Fibroblast of skin of right quadriceps (primary cell): ENCODE measurements at places on chromosomes 3 and 15.

GRCh38 chr3:128882719-128883118 is 3.3 kb downstream of the ACAD9 start:
- DNase-seq, result no peak

DNA sequence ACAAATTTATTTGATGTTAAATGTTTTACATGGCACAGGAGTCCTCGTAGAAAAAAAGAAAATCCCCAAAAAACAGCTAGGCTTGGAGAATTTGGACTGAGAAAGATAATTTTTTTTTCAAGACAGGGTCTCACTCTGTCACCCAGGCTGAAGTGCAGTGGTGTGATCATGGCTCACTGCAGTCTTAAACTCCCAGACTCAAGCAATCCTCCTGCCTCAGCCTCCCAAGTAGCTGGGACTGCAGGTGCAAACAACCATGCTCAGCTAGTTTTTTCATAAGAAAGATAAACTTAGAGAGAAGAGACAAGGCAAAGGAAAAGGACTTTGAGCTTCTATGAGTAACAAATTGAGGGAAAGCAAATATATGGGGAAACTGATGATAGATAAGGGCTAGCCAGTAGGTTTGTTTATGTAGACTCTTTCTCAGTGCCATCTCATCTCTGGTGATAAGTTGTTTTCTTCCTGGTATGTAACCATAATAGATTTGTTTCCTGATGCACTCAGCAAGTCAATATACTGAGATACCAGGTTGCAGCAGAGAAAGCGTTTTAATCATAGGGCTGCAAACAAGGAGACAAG is 13.1 kb upstream of the TRMT10C start:
- no peak for DNase-seq

DNA sequence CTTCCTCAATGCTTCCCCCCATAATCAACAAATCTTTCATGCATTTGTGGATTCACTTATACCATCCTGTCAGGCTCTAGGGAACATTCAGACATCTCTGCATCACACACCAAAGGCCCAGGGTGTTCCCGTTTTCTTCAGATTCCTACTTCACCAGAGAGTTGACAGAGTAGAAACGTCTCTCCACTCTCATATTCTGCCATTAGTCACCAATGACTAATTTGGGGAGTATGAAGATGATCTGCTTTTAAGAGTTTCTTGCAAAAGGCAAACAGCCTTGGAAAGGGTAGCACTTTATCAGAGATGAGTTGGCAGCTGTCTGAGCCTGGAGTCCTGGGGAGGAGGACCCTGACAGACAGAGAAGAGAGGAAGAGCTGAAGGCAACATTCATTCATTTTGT is 55.8 kb upstream of the DGKG start:
- peak; percentile 94 for DNase-seq

DNA sequence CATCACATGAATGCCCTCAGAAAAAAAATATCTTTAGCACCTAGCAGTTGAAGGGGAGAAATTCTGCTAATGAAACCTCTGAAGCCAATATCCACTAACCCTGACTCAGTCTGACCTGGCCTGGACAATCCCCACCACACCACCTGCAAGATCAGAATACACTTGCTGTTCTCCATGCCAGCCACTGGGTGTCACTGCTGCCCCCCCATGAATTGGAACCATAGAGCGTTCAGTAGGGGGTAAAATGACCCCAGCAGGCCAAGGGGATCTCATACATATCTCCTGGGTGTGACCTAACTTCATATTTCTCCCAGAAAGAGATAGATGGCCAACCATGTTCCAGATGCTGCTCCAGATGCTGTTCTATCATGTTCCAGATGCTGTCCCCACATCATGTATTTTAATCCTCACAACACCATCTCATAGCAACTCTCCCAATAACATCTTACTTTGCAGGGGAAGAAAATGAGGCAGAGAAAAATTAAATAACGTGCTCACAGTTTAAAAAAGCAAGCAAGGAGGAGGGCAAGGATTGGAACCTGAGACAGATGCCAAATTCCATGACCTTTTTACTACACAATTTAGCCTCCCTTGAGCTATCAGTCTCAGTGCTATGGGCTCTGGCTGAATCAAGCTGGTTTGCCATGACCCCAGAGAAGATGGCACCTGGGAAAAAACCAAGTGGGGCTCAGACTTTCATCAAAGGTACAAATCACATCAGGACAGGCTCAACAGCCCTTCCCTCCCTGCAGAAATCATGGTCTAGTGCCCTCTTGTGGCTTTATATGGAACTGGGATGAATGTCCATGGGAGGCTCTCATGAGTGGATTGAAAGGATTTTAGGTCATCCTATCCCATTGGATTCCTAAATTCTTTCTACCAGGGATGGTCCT is 12.4 kb downstream of the NTRK3 start:
- DNase-seq, result peak; percentile 50

DNA sequence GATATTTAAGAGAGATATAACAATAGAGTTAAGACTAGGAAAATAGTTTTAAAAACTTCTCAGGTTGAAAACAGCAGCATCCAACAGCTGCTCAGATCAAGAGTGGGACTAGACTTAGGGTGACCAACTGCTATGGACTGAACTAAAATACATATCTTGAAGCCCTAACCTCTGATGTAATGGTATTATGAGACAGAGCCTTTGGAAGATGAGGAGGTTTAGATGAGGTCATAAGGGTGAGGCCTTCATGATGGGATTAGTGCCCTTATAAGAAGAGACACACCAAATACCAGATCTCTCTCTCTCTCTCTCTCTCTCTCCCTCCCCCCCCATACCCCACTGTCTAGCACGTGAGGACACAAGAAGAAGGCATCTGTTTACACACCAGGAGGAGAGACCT is 37.4 kb upstream of the GALNT15 start:
- DNase-seq, result no peak

DNA sequence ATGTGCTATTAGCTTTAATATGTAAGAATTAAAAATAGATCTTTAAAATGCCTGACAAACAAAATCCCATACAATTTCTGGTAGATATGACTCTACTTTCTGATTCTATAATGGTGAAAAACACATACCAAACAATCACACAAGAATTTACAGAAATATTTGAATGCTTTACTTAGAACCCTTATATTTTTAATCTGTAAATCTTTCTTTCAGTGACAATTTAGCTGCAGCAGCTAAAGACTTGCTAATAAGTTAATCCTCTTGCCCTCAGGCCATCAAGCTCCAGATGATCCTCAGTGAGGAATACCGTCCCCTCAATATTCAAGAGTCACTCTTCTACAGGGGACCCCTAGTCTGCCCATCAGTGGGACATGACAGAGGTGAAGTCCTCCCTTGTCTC is 55.6 kb downstream of the C3orf80 start:
- no peak for DNase-seq

GRCh38 chr15:83193721-83194120 is 13.9 kb downstream of the HDGFL3 start:
- no peak for DNase-seq

DNA sequence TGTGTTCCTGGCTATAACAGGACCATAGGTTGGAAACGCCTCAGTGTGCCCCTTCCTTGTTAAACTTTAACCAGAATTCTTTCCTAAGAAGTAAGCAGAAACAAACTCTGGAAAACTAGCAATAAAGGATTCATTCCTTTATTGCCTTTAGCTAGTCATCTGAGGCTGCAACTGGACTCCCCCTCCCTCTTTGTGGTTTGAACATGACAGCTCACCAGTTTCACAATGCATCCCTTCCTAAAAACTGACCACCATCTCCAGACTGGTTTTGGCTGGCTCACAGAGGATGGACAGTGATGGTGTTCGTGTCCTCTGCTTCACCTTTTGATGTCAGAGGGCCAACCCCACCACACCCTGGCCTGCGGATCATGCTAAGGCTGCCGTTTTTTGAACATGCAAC is 27.9 kb upstream of the TGFBR2 start:
- DNase-seq, result peak; percentile 85

DNA sequence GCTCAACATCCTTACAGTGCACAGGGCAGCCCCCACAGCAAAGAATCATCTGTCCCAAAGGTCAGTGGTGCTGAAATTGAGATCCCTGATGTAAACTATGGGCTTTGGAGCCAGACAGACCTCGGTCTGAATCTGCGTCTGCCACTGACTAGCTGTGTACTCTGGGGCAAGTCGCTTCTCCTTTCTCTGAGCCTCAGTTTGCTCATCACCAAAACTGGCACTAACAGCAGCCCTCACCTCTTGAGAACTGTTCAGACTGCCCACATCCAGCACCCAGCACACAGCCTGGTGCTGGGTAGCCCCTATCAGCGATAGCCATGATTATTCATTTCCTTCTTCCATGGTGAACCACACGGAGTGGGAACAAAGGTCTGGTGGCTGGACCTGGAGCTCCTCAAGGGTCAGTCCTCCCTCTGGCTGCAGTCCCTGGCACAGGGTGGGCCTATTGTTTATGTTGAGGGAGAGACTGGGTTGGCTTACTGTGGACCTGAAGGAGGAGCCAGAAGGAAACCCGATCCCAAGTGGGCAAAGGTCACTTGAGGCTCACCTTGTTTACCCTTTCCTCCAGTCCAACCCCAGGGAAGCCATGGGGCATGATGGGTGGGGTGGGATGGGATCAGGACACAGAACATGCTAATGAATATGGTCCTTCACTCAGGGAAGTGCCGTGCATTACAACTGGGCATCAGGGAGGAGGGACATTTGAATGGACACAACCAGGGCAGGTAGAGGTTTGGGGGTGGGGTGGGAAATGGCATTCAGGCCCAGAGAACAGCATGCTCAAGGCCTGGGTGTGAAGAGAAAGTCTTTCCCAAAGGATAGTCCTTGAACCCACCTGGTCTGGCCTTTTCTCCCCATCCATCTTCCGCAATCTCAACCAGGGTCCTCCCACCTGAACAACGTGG is 1.6 kb upstream of the PRKCD start:
- no peak for DNase-seq

GRCh38 chr15:44813231-44813630 is 76.9 kb downstream of the TRIM69 start:
- no peak for DNase-seq

DNA sequence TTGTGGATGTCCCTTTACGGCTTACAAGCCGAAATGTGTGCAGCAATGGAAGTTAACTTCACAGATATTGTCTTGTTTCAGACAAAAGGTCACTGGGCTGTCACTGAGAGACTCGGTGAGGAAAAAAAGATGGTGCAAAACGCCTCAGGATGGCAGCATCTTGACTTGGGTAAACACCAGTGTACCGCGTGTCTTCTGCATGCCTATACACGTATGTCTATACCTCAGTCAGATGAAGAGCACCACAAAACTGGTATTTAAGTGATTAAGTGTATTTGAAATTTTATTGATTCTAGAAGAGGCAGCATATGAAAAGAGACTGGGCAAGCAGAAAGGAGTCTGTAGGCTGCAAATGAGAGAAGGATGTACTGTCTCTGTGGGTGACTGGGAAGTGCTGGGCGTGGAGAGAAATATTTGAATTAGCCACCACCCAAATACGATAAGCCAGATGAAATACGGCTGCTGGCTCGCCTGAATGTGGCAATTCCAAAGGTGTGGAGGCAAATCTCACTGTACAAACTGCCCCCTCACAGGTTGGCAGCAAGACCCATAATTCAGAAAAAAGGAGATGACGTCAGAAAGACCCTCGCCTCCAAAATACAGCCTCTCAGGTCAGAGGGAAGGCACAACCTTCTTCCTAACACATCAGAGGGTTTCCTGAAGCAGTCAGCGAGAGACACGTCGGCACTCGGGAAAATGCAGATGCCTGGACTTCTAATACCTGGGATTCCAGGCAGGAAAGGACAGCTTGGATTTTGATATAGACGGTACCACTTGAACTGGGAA is 53.4 kb upstream of the NEO1 start:
- DNase-seq, result no peak

- no peak for DNase-seq
Measured at GRCh38 chr3:15804553-15805095, 6.8 kb upstream of the ANKRD28 start.

GRCh38 chr3:175486255-175486654 is 627.1 kb downstream of the NAALADL2 start:
- no peak for DNase-seq

GRCh38 chr3:176430244-176431037 is 766.8 kb downstream of the TBL1XR1 start:
- DNase-seq, result peak; percentile 60

DNA sequence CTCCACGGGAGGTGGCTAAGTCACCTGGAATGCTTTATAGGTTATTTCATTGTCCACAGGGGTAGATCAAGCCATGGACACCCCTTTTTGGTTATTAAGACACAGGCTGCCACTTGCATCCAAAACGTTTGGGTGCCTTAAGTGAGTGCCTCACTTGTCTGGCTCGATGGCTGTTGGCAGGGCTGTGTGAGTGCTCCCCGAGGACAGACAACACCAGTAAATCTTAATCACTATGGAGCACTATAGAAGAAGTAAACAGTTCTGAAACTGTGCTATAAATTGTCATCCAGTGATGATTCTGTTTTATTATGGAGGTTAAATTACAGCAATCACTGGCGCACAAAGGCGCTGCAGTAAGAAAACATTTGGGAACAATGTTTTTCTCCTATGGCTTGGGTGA is 215.5 kb downstream of the CACNA2D3 start:
- no peak for DNase-seq

GRCh38 chr3:112647122-112647521 is 6.2 kb upstream of the CCDC80 start:
- peak; percentile 96 for DNase-seq

DNA sequence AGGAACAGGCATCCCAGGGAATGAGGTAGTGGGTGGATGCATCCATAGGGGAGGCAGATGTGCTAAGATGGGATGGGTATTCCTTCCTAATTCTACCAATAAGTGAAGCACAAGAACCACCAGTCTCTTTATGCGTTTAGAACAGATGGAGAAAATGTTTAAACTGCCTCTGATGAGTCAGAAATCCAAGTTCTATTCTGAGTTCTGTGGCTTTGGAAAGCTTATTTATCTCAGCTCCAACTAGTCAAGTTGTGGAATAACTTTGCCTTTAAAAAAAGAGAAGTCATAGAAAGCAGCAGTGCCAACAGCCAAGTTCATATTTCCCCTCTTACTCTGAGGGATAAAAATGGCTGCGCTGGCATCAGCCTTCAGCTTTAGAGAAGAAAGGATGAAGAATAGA is 761.7 kb downstream of the IGSF11 start:
- DNase-seq, result no peak

DNA sequence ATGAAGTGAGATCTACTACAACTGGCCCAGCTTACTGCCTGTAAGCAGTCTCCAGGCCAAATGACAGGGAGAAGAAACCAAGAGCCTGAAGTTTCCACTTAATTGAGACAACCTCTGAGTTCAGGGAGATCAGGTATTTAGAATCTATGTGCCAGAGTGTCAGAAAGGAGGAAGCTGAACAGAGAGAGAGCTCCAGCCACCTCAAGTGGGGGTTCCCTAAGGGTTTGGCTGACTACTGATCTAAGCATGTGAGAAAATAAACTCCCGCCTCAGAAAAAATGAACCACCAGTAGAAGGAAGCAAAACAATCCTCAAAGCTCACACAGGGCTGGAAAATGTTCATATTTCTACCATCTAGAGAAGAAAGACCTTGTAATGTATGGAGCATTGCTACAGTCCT is 25.0 kb downstream of the ADAM10 start:
- peak; percentile 57 for DNase-seq

GRCh38 chr3:192481638-192482037 is 245.7 kb downstream of the FGF12 start:
- peak; percentile 82 for DNase-seq

DNA sequence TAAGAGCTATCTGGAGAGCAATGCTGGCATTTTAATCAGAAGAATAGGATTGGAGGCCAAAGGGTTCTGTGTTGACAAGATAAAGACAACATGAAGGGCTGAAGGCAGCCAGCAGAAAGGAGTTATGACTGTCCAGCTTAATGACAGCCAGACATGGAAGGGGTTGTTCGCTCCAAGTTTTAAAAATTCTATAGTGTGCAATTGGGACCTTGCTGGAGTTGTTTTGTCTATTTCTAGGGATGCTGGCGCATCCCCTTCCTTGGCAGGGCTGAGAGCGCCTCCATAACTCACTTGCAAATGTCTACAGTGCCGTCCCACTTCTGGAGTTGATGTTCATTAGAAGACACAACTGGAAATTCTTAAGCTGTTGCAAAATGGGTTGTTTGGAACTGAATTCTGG is 200.7 kb downstream of the TLE3 start:
- DNase-seq, result no peak
